ENCODE measurements at places on chromosomes 6 and 20.
A peak's percentile ranks its signal among the peaks of the same experiment; 100 is the strongest.

DNA sequence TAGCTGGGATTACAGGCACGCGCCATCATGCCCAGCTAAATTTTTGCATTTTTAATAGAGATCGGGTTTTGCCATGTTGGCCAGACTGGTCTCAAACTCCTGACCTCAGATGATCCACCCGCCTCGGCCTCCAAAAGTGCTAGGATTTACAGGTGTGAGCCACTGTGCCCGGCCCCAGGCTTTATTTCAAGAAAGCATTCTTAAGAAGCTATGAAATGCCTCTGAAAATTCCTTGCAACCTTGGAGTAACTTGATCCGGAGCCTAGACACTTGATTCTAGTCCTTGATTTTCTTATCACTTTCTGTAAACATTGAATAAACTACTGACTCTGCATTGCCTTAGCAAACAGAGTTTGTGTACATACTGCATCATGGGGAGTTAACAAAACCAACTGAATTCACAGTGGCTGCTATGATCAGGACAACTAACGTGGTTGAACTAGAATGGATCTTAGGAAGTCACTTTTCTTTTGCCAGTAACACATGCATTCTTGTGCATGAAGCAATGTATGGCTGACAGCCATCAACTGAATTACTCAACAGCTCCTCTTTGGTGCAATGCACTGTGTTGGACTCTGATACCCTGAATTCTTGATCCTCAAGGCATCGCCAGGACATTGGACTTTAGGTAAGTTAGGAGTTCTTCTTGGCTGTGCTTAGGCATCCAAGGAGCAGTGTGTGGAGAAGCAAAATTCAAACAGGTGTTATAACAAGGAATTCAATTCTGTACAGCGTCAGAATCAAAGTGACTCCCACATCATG, 102.8 kb upstream of the TMEM170B start:
- no peak for ATAC-seq

DNA sequence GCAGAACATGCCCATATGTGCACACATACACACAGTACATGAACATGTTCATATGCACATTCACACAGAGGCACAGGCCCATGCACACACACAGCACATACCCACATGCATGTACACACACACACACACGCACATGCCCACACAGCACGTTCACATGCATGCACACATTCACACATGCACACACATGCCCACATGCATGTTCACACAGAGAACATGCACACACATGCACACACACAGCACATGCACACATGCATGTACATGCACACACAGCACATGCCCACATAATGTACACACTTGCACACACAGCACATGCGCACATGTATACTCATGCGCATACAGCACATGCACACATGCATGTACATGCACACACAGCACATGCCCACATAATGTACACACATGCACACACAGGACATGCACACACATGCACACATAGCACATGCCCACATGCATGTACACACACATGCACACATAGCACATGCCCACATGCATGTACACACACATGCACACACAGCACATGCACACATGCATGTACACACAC, 25.9 kb downstream of the RNASET2 start:
- ATAC-seq = no peak

DNA sequence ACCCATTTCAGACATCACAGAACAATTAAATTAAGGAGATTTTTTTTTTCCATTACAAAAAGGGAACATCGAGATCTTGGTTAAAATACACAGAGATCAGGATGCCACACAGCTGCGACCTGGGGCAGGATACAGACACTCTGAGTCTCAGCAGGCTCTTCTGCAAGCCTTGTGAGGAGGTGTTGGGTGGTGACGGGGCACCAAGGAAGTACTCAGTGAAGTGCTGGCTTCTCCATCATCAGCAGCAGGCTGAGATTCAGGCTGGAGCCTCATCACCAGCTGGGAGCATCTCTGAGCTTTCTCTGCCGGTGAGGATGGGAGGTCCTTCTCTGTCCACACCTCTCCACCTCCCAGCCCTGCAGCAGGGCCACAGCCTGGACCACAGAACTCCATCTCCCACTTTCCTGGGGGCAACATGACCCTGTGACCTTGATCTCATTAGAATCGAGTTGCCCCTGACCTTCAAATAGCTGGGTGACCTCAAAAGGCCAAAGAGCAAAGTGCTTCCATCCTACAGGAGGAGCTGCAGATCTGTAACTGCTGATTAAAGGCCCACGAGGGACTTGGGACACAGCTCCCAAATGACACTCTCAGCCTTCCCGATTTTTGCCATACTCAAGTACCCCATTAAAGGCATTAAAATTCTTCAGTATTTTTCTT, 16.0 kb downstream of the PMEPA1 start:
- ATAC-seq = no peak

DNA sequence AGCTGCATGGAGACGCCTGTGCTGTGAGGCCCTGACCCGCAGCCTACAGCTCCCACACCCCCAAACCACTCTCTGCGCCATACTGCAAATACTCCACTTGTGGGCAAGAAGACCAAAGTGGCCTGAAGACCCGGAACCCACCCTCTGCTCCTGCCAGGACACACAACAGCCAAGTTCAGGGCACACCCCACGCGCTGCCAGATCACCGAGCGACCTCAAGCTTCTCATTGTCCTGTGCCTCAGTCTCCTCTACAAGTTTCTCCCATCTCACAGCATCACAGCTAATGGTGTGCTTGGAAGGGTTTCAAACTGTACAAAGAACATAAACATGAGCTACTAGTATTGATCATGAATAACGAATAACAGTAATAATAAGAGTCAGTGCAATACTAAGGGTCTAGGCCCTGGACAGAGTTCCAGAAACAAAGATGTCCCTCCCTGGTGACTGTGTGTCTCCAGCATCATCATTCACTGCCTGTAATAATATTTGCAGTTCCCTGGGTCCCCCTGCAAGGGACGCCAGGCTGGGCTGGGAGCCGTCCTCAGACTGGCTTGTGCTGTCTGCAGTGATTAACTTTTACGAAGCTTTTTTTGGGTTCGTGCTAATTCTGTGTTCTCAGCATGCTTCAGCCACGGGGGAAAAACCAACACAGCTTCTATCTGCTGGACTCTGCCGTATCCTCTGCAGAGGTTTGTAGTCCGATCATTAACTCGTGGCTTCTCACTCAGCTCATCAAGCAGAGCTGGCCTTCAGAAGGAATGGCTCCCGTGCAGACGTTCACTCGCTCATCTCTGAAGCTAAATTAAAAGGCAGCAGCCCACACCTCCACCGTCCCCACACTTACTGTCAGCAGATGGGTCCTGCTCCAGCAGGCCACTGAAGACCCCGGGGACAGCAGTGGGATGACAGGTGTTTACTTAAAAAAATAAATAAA, 81.6 kb upstream of the MPC1 start:
- ATAC-seq = no peak

GRCh38 chr20:58784321-58785074, 66.2 kb downstream of the GNAS-AS1 start:
- peak; percentile 15 for ATAC-seq

DNA sequence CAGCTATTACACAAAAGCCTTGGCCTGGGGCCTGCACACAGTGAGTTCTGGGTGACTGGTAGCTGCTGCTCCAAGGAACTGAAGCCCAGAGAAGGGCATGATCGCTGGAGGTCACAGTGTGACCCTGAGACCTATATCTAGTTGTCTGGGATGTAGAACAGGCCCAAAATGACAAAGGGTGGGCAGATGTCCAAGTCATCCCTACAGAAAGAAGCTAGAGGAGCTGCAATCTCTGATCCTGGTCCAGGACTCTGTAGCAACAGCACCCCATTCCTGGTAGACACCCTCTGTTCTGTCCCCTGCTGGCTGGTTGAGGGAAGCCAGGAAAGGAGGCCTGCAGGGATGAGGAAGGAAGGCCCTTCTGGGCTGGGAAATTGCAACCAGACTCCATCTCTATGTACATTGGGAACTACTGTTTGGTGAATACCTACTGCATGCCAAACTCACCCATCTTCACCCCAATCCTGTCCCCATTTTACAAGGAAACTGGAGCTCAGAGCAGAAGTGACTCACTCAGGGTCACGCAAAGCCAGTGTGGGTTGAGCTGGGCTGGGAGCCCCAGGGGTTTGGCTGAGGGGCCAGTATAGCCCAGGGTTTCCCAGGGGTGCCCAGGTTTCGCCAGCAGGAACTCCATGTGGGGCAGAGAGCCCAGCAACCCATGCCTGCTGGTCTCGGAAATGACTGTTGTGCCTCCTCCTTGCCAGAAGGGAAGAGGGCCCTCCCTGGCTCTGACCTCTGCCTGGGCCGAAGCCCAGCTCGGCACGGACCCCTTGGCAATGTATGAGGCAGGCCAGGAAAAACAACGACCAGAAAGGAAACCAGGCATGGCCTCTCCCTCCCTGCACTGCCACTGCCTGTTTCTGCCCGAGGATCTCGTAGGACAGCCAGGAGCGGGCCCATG, 44.9 kb upstream of the TLDC2 start:
- ATAC-seq = no peak

- peak; percentile 56 for ATAC-seq
Measured at GRCh38 chr6:47308552-47309290, 984 bp downstream of the TNFRSF21 start.

- ATAC-seq = no peak
Measured at GRCh38 chr6:11689847-11690246, 88.8 kb downstream of the ADTRP start.

GRCh38 chr6:14656649-14657048, 539.1 kb downstream of the CD83 start:
- no peak for ATAC-seq

GRCh38 chr6:13496513-13497190, 9.3 kb upstream of the GFOD1 start:
- ATAC-seq = no peak

DNA sequence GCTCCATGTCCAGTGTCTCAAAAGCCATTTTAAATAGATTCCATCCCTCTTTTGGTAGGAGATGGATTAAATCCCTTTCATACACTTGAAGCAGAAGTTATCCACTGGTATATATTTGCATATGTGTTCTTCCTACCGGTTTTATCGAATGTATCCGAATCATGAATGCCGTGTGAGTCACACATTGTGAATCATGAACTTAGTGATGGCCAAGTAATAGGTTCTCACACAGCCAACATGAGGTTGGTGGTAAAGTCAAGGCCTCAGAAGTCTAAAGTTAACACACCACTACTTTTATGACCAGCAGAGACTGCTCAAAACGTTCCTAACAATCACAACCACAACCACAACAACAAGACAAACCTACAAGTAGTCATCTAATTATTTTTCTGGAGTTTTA, 345.5 kb downstream of the THBS2 start:
- no peak for ATAC-seq

Data from motor neuron (in vitro differentiated cells).